Fibroblast of lung (primary cell): ENCODE measurements at places on chromosomes 13 and 19. TPM values are rescaled to one million over a fixed set of nuclear protein-coding genes. Genes with fewer than 3 reads are reported as not detected.

DNA sequence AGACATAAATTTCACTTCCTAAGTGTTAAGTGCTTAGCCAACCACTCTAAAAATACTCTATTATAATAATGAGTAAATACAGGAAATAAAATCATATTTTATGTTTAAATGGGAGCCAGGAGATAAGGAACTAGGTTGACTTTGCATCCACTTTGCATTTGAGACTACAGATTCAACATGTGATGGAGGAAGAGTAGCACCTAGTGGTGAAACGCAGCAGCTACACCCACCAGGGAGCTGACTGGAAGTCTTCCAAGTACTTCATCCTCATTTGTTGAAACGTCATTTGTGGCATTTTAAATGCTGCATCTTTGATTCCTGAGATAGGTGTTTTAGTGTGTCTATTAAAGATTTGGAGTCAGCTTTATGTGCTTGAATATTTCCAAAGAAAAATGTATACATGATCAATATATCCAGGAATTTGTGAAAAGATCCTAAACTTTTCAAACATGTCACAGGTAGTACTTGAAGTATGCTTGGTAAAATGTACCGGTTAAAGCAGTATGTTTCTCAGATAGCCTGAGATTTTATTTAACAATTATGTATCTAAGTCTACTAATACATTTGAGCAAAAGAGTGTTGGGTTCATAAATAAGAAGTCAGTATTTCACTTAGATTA is 17.4 kb upstream of the KCTD12 start:
- no peaks in the 10 kb centered on the region for H3K4me1 ChIP-seq
- H3K27ac ChIP-seq, result no peak overlapping the region
- no peaks in the 10 kb centered on the region for H3K36me3 ChIP-seq
- H3K27me3 ChIP-seq, result no peaks in the 10 kb centered on the region
- peak; percentile 85 for DNase-seq

SLC7A9 gene
- 0.08 TPM in 1 of 2 replicates, not detected in the other for polyA plus RNA-seq

IL17D gene
- polyA plus RNA-seq, result 1.2 and 1.5 TPM in 2 replicates

DNA sequence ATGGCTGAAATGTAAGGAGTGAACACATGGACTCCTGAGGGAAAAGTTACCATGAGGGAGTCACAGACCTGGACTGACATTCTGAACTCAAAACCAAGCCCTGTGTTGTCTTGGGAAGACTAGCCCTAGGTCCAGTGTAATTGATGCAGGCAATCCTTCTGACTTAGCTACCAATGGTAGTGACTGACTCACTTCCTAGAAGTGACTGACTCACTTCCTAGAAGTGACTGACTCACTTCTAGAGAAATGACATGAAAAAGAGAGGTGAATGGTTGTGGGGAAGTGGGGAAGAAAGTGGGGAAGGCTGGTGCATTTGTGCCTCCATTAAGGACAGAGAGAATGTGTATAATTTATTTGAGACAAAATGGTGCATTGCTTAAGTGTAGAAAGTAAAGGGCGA is 49.9 kb downstream of the EDNRB start:
- peak; percentile 14 for DNase-seq
- no peaks in the 10 kb centered on the region for H3K36me3 ChIP-seq
- no peaks in the 10 kb centered on the region for H3K27me3 ChIP-seq
- H3K4me1 ChIP-seq, result no peaks in the 10 kb centered on the region

DNA sequence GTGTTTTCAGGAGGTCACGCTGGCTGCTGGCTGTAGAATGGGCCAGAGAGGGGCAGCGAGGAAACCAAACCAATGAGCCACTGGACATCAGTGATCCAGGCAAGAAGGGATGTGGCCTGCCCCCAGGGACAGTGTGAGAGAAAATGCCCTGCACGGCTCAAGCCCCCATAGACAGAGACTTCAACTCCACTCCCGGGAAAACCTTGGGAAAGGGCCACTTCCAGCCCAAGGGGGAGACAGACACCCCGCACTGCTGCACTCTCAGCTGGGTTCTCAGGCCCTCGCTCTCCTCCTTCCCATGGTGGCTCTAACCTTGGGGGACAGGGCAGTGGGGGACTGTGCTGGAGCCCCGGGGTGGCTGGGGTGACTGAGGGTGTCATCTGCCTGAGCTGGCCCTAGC is 172.0 kb downstream of the KATNAL1 start:
- no peak for DNase-seq
- H3K36me3 ChIP-seq, result no peaks in the 10 kb centered on the region
- peaks cover 4% of the 10 kb centered on the region for H3K4me1 ChIP-seq

- DNase-seq, result no peak
- H3K27ac ChIP-seq, result no peak overlapping the region
- no peak overlapping the region for H3K4me3 ChIP-seq
- H3K27me3 ChIP-seq, result no peaks in the 10 kb centered on the region
- no peaks in the 10 kb centered on the region for H3K36me3 ChIP-seq
- H3K4me1 ChIP-seq, result no peaks in the 10 kb centered on the region
These were observed 13.9 kb downstream of the RABAC1 start for GRCh38 chr19:41945135-41945766.

DNA sequence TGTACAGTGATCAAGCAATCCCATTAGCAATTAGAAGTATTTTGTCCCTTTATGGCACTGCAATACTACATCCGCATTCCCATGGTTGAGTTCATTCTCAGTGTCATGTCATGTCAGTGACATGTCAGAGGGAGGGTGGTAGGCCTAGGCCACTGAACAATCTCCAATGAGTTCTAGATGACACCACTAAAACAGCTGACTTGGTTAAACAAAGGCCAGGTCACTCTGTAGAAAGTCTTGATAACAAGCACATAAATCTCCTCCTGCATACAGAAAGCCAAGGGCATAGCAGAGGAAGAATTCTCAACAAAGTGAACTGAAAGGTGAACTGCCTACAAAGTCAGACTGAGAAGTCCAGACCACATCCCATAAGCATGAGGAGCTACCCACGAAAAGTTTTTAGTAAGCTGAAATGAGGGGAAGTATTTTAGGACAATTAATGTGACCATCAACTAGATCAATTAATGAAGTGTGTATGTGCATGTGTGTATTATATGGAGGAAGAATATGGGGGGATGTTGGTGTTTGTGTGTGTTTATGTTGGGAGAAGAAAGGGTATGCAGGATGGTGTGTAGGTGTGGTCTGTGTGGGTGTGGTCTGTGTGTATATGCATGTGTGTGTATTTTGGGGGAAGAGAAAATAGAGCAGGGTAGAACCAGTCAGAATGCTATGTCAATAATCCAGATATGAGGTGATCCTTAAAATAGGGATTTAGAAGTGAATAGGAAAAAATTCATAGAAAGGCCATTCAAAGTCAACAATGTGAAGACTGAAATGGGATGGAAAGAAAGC is 67.7 kb downstream of the TBC1D4 start:
- peaks cover 8% of the 10 kb centered on the region for H3K4me1 ChIP-seq
- H3K36me3 ChIP-seq, result no peaks in the 10 kb centered on the region
- DNase-seq, result no peak
- no peak overlapping the region for H3K27ac ChIP-seq
- no peaks in the 10 kb centered on the region for H3K27me3 ChIP-seq

DNA sequence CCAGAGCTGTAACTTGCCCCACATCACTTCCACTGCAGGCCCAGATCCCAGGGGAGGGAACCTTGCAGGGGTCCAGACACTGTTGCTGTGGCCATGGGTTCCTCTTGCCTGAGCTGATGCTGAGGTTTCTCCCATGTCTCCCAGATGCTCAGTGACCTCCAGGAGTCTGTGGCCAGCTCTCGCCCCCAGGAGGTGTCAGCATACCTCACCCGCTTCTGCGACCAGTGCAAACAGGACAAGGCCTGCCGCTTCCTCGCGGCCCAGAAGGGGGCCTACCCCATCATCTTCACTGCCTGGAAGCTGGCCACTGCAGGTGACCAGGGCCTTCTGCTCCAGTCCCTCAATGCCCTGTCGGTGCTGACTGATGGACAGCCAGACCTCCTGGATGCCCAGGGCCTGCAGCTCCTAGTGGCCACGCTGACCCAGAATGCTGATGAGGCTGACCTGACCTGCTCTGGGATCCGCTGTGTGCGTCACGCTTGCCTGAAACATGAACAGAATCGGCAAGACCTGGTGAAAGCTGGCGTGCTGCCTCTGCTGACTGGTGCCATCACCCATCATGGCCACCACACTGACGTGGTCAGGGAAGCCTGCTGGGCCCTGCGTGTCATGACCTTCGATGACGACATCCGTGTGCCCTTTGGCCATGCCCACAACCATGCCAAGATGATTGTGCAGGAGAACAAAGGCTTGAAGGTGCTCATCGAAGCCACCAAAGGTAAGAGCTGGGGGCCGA is 12.1 kb upstream of the SLC25A42 start:
- no peak for DNase-seq
- no peak overlapping the region for H3K27ac ChIP-seq
- H3K27me3 ChIP-seq, result no peaks in the 10 kb centered on the region
- no peaks in the 10 kb centered on the region for H3K4me1 ChIP-seq

DNA sequence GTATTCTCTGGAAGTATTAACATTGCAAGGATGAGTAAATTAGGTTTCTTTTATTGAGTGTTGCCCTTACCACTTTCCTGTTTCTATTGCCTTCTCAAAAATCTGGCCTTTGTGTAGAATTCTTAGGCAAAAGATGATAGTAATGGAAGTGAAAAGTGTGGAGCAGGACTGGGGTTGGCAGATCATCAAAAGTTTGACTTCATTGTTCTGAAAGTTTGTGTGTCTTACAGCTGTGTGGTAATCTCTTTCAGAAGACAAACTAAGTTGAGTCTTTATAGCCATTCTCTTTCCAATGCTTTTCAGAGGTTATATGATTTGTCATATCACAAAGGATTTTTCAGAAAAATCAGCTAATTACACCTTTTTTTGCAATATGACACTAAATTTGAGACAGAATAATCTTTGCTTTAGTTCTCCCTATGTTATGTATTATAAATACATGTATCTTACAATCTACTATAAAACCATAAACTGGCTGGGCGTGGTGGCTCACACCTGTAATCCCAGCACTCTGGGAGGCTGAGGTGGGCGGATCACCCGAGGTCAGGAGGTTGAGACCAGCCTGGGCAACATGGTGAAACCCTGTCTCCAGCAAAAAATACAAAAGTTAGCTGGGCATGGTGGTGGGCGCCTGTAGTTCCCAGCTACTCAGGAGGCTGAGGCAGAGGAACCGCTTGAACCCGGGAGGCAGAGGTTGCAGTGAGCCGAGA is 8.7 kb upstream of the KCNRG start:
- H3K4me1 ChIP-seq, result peaks cover 4% of the 10 kb centered on the region
- DNase-seq, result peak; percentile 28
- H3K4me3 ChIP-seq, result no peak overlapping the region

DNA sequence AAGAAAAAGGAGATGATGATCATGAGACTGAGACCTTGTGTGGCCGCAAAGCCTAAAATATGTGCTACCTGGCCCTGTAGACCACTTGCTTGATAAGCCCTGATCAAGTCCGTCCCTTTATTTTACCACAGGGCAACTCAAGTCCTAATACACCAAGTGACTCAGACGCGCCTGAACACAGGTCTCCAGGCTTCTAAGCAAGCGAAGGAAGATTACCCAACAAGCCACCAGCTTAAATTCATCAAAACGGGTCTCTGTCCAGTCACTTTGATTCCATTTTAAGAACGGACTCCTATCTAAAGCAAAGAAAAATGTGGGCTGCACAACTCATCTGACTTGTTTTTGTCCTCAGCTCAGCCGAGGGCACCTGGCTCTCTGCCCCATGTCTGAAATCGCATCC is 26.8 kb downstream of the SLC7A1 start:
- H3K4me3 ChIP-seq, result no peak overlapping the region
- peak; percentile 58 for DNase-seq
- no peak overlapping the region for H3K27ac ChIP-seq
- no peaks in the 10 kb centered on the region for H3K27me3 ChIP-seq
- no peaks in the 10 kb centered on the region for H3K36me3 ChIP-seq

GJA3 gene
- polyA plus RNA-seq, result 0.44 and 1.1 TPM in 2 replicates

DNA sequence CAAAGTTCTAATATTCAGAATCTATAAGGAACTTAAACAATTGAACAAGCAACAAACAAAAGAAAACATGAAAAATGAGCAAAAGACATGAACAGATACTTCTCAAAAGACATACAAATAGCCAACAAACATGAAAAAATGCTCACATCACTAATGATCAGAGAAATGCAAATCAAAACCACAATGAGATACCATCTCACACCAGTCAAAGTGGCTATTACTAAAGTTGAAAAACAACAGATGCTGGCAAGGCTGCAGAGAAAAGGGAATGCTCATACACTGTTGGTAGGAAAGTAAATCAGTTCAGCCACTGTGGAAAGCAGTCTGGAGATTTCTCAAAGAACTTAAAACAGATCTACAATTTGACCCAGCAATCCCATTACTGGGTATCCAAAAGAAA is 74.3 kb downstream of the CRYL1 start:
- DNase-seq, result no peak
- no peaks in the 10 kb centered on the region for H3K4me1 ChIP-seq
- no peak overlapping the region for H3K4me3 ChIP-seq
- no peak overlapping the region for H3K27ac ChIP-seq
- no peaks in the 10 kb centered on the region for H3K36me3 ChIP-seq
- no peaks in the 10 kb centered on the region for H3K27me3 ChIP-seq

APOC1 gene
- polyA plus RNA-seq, result 1.3 and 2.6 TPM in 2 replicates

GPR183 gene
- 0.03 and 0.27 TPM in 2 replicates for polyA plus RNA-seq

DNA sequence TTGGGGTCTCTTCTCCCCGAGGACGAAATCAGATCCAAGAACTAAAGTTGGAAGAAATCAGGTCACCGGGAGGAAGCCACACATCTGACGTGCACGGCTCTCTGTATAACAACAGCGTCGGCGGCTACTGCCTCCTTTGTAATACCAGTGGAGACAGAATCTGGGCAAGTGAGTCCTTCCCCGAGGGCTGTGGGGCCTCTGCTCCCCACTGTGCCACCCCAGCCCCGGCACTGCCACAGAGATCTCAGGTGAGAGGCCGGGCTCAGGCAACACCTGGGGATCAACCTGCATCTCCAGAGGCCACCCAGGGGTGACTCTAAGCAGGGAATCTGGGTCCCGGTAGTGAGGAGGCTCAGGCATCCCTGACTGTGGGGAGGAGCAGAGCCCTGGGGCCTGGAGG is 33.7 kb upstream of the C13orf46 start:
- H3K36me3 ChIP-seq, result peaks cover 27% of the 10 kb centered on the region
- no peak overlapping the region for H3K4me3 ChIP-seq
- H3K27me3 ChIP-seq, result no peaks in the 10 kb centered on the region
- DNase-seq, result no peak

GRCh38 chr19:3338541-3339181 is 27.7 kb upstream of the NFIC start:
- no peaks in the 10 kb centered on the region for H3K36me3 ChIP-seq
- no peak for DNase-seq
- H3K27ac ChIP-seq, result no peak overlapping the region
- H3K27me3 ChIP-seq, result no peaks in the 10 kb centered on the region
- peaks cover 29% of the 10 kb centered on the region for H3K4me1 ChIP-seq

DNA sequence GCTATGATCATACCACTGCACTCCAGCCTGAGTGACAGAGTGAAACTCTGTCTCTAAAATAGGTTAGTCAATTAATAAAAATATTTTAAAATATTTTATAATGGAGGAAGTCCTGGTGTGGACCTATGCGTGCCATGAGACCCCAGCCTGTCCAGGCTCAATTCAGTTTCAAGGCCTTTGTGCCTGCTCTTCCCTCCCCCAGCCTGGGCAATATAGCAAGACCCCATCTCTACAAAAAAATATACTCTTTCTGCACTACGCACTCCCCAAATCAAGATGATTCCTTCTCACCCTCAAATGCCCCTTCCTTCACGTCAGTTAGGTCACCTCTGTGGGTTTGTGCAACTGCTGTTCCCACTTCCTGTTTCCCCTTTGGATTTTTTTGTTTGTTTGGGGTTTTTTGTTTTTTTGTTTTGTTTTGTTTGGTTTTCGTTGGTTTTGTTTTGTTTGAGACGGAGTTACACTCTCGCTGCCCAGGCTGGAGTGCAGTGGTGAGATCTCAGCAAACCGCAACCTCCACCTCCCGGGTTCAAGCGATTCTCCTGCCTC is 1.4 kb upstream of the HSH2D start:
- H3K27ac ChIP-seq, result no peak overlapping the region
- no peaks in the 10 kb centered on the region for H3K27me3 ChIP-seq
- H3K4me3 ChIP-seq, result no peak overlapping the region
- H3K36me3 ChIP-seq, result no peaks in the 10 kb centered on the region
- H3K4me1 ChIP-seq, result no peaks in the 10 kb centered on the region
- no peak for DNase-seq
